NT2/D1 (cell line): ENCODE measurements at places on chromosomes 3 and 15.

DNA sequence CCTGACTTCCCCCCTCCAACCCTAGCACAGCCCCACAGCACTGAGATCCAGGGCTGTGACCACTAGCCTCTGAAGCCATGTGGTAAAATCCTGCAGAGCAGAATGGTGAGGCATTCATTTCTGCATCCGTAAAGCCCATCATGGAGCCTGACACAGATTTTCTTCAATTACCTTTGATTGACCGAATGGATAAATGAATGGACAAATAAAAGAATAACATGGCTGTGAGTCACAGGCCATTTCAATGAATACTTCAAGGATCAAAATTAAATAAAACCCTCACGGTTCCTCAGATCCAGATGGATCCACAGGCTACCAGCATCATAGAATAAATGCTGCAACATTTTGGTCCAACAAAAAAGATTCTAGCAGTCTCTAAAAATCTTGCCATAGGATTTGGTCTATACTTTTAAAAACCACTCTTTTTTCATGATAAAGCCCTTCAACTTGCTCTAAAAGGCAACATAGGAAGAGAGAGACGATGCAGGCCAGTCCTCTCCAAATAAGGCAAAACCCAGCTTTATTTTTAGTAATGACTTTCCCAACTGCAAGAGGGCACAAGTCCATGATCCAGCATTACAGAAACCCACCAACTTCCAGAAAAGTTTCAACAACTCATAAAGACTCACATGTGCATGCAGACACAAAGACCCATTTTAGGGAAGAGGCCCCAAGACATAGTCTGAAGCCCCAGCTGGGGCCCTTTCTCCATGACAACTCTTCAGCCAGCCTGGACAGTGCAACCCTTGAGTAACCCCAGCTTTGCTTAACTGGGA is 52.4 kb upstream of the MRPS22 start:
- no peak for DNase-seq

DNA sequence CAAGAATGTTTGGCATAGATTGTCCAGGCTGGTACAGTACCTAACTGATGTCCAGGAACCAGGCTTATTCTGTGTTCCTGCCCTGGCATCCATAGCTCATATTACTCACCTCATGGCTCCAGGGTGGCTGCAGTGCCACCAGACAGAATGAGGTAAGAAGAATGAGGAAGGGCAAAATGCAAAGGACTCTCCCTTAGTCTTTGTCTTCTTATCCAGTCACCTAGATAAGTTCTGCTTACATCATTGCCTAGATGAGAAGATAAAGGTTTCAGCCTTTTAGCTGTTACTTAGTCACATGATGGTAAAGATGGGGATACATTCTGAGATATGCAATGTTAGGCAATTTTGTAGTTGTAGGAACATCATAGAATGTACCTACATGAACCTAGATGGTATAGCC is 45.8 kb downstream of the CHP1 start:
- no peak for DNase-seq

- no peak for DNase-seq
Observed at GRCh38 chr15:47289656-47290055, 427.6 kb upstream of the SEMA6D start.

GRCh38 chr15:41774882-41775417 is 666 bp downstream of the MAPKBP1 start:
- DNase-seq, result no peak

DNA sequence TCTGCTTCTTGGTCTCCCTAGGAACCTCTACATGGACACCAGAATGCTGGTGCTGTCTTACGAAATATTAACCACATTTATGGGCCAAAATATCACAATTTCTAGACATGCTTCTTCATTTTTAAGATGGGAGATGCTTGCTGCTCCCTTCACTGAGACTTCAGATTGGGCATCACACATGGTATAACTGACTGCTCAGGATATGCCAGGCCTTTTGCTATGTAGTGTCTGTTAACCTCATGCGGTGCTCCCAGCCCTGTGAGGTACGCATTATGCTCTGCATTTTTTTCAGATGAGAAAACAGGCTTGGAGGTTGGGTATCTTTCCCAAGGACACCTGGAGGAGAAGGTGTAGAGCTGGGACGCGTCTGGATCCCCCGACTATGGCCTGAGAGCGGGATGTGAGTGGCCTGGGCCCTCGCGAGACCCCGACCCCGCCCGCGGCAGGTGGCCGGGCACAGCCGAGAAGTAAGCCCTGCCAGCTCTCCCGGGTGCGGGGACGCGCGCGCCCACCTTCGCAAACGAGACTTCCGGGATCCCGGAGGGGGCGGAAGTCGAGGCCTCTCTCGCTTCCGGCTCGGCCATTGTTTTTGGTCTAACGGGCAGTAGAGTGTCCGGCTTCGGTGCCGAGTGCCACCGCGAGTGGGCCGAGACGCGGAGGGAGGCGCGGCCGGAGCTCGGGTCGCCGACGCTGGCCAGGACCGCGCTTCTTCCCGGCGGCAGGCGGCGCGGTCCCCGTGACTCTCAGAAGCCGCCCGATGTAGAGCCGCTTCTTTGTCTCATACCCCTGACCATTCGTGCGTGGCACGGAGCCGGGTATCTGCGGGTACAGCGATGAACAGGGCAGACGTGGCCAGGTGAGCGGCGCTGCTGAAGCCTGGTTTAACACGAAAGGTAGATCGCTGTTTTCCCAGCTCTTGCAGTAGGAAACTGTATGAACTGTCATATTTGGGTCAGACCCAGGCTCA is at the start of gene ZKSCAN7:
ZKSCAN7 (plus strand) TSS at position 568 of the 967 bp plus-strand sequence. CDS start 1,855 bp downstream, outside the sequence.
- DNase-seq, result peak; percentile 27

GRCh38 chr15:89993349-89993748 is 7.8 kb upstream of the ZNF710 start:
- no peak for DNase-seq

DNA sequence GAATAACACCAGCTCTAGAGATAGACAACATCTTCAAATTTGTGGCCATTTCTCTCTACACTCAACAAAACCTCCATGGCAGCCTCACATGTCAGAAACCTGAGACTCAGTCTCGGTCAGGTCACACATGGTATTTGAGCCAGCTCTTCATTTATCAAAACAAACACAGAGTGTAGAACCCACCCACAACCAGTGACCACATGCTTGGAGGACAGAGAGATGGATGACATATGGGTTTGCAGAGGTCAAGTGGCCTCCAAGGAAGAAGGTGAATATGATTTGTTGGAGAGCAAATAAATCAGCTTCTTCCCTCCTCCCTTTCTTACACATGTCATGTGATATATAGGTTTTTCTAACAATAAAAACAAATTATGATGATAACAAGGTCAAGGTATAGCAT is 278.1 kb upstream of the LRTM1 start:
- DNase-seq, result no peak

- DNase-seq, result no peak
Observed at GRCh38 chr3:110070161-110070916, 733.0 kb upstream of the DPPA4 start.
